ENCODE measurements at places on chromosomes 3 and 15.

GRCh38 chr3:14803101-14803980 is 15.4 kb upstream of the FGD5 start:
- DNase-seq = no peak

- DNase-seq = no peak
These were observed 45.0 kb downstream of the SPSB4 start for GRCh38 chr3:141096164-141096563.

GRCh38 chr3:8491271-8492144 is 10.1 kb upstream of the LMCD1 start:
- DNase-seq = no peak

DNA sequence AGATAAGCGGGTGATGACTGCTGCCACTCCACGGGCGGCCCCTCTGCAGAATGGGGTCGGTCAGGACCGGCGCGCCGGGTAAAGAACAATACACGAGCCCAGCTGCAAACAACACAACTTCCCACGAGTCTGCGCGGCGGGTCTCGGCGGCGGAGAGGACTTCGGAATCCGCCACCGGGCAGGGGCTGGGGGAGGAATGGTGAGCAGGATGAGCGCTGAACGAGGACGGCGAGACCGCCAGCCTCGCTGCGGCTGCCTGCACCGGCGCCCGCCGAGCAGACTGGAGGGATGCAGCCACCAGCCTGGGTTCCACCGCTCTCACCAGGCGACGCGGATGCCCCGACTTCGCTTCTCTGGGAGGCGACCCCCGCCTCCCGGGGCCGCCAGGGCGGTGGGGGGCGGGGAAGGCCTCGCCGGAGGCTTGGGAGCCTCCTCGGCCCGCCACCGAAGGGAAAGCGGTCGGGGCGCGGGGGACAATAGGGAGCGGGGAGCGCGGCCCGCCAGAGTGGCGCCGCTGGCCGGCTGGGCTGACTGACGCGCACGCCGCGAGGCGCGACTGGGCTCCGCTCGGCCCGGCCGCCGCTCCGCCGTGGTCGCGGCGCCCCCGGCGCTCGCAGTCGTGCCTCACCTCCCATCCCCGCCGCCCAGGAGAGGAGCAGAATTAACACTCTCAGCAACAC is 515 bp downstream of the ADAM10 start:
- peak; percentile 26 for DNase-seq

DNA sequence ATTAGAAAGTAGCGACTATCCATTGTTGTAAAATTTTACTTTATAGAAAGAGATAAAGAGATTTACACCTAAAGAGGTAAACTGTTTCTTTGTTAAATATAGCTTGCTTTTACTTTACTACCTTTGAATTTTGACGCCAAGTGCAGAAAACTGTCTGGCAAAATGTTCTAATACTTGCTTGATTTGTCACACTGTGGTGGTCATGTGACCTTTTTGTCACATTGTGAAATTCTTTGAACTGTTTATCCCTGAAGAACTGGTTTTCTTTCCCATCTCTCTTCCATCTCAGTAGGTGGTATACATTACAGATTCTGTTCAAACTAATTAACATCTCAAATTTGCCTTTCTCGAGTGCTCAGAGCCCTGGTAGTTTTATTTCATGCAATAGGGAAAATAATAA is 327.4 kb downstream of the NAALADL2 start:
- DNase-seq = no peak

DNA sequence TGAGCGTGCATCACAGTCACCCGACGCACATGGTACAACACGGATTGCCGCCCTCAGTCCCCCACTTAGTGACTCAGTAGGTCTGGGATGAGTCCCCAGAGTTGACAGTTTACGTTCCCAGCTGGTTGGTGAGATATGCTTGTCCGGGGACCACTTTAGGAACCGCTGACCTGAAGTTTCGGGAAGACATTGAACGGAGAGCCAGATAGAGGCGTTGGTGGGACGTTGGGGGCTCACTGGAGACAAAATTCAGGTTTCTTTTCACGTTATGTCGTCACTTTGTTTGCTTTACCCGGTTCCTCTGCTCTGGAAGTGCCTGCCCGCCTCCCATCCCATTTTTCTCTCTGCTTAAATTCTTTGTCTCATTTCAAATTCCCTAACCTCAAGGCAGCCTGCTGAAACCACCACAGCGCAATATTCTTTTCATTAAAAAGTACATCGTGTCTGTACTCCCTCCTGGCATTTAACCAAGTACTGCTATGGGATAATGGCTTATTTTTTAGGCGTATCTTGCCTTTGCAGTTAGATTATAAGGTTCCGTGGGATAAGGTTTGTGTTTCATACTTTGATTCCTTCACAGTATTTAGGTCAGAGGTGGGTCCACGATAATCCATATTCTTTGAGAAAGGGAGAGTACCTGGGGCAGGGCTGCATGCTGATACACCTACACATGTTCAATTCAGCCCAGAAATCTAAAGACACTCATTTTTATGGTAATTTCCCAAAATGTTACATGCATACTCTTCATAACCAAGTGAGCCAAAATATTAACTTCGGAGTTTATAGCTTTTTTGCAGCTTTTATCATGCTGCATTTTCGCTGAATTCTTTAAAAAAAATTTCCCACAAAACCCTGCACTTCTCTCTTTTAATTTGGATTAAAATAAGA is 921 bp downstream of the LMLN start:
- DNase-seq = no peak
